ENCODE measurements at places on chromosomes 5 and 9.

DNA sequence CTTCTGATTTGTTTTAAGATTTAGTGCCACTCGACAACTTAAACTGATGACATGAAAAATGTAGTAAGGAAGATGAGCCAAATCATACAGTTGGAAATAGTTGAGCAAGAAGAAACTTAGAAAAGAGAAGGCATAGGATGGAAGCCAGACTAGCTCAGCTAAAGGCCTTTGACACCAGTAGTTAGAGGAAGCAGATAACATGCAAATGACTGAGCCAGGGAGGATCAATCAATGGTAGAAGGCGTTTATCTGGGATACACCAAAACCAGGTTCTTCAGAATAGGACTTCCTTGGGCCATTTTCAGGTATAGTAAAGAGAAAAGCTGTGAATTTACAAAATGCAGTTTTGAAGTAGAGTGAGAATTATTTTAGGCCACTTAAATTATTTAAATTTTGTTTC is 3.2 kb downstream of the TDRD7 start:
- DNase-seq = no peak

DNA sequence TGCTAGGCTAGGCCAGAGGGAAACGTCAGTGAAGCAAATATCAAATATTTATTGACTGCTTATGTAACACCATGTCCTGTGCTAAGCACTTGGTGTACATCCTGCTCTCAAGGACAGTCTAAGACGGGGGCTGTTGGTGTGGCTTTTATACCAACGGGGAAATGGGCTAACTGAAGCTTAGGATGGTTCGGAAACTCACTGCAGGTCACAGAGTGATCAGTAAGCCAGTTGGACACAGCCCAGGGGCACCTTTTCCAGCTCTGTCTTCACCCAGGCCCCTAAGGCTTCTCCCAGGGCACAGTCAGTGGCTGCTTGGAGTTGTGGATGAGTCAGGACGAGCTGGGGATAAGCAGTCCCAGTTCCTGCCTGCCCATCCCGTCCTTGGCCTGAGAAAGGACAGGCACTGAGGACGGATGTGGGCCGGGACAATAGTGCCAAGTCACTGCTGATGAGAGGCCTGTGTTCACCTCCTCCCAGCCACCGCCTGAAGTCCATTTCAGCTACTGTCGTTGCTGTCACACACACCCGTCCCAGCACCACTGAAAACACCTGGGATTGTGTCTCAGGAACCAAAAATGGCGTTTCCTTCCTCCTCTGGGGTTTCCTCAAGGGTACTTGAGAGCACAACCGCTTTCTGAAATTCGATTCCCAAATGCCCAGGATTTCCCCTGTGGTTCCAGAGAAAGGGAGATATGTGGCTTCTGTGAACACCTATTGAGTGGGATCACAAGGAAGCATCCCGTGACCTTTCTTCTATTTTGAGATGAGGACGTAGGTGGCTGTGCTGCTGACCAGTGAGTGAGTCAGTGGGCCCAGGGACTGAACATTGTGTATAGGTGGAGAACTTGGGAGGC is 17.5 kb upstream of the SPRY4 start:
- no peak for DNase-seq

- DNase-seq = no peak
Observed at GRCh38 chr5:132830436-132831094, at the start of gene SHROOM1. Gene SHROOM1 (minus strand): TSS chr5:132830647. CDS start chr5:132826140, 4,507 bp downstream.

DNA sequence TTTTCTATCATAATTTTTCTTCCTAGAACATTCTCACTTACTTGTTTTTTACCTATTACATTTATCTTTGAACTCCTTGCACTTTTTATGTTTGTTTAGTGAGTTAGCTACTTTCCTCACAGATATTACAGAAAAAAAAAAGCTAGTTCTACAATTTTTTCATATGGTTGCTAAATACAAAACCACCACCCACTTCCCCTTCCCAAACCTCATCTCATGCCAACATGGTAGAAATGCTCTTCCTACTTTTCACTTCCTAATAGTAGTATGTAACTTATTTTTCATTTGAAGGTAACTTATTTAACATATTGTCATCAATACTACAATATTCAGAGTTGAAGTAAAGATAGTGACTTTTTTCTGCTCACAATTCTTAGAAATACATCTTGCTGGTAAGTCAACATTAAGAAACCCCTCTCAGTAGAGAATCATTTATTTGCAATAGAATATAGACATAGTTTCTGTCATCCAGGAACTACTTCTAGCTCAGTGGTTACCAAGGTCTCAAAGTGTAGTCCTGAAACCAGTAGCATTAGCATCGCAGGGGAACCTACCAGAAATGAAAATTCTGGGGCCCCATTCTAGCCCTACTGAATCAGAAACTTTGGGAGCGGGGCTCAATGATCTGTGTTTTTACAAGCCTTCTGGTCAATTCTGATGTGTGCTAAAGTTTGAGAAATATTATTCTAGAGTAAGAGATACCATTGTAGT is 1124.6 kb downstream of the DTWD2 start:
- no peak for DNase-seq

GRCh38 chr5:79050498-79050897 is 19.0 kb downstream of the DMGDH start:
- no peak for DNase-seq

GRCh38 chr5:109373932-109374331 is 35.8 kb downstream of the PJA2 start:
- DNase-seq = no peak

- no peak for DNase-seq
Observed at GRCh38 chr9:92298036-92298435, 4.5 kb upstream of the IARS1 start.

- no peak for DNase-seq
Observed at GRCh38 chr5:180976518-180976917, 12.1 kb upstream of the BTNL3 start.

DNA sequence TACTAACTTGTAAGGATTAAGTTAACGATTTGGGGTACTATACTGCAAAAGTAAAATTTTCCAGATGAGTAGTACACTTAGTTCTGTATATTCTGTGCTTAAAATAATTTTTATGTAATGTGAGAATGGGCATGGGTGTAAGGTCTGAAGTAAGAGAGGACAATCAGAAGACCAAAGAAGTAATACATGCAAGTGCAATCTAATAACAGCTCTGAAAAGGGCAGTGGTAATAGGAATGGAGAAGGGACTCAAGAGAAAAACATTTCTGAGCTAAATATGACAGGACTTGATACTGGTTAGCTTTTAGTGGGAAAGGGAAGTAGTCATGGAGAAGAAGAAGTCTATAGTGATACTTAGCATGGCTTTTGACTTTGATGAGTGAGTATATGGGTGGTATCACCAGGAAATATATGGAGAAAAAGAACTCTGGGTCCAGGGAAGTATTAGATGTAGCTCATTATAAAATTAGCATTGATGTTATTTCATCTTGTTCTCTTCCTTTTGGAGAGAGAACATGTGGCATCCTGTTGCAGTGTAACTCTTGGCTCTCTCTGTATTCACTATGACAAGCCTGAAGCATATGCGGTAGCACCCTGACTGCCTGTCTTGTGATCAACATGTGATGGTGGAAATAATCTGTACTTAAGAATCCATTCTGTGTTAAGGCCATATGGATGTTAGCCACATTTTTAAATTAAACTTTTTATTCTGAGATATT is 60.5 kb downstream of the ERCC6L2 start:
- no peak for DNase-seq

GRCh38 chr9:3740690-3741419 is 215.1 kb upstream of the RFX3 start:
- DNase-seq = no peak

GRCh38 chr5:96195123-96195522 is 233.5 kb upstream of the ELL2 start:
- DNase-seq = no peak

DNA sequence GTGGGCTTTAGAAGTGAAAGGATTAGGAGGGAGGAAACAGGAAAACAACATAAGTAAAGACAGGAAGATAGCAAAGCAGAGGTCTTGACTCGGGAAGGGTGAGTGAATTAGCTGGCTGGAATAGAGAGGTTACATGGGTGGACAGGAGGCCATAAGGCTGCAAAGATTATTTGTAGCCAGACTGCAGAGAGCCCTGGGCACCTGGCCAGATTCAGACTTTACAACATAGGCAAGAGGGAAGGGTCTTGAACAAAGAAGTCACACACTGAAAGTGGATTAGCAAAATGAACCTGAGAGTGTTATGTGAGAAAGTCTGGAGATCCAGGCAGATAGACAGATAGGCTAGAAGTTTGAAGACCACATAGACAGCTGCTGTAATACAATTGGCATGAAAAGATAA is 29.7 kb upstream of the CER1 start:
- DNase-seq = no peak

DNA sequence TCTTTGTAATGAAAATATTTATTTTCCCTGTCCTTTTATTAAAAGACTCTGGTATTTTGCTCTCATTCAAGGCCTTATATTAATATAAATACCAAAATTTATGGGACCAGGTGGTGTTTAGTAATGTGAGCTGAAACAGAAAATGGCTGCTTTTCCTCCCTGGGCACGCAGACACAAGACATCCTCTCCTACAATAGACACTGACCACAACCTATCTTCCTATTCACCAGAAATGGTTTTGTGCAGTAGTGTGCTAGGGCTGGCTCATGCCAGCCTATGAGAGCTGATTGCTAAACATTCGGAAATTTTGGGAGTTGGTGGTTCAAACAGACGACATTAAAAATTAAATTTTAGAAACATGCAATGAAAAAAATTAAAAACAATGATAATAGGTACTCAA is 338.2 kb downstream of the BNC2 start:
- no peak for DNase-seq
